ENCODE measurements at places on chromosomes 16 and 17. TPM values are rescaled to one million over a fixed set of nuclear protein-coding genes. Genes with fewer than 3 reads are reported as not detected.

DNA sequence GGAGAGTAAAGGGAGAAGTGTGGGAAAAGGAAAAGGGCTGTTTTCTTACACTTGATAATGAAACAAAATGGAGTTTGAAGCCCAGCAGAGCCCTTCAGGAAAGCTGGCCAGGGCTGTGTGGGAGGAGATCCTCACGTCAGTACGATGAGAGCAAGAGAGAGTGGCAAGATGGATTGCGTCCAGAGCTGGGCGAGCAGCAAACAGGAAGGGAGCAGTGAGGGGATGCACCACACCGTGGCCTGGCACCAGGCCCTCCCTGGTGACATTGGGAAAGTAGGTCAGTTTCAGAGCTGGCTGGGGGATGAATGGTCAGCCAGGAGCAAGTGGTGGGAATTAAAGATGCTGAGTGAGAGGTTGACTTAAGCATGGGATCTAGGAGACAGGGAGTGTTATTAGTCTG lies 273.6 kb downstream of the GRIN2A start:
- H3K27ac ChIP-seq = no peak overlapping the region
- DNase-seq = no peak
- no peaks in the 10 kb centered on the region for H3K27me3 ChIP-seq
- H3K36me3 ChIP-seq = no peaks in the 10 kb centered on the region
- H3K4me3 ChIP-seq = no peak overlapping the region
- no peaks in the 10 kb centered on the region for H3K4me1 ChIP-seq

GRCh38 chr17:38605841-38606645 lies at the start of gene SRCIN1:
Gene SRCIN1, minus strand, starts transcription at chr17:38605952. Its CDS starts 247 bp downstream, at chr17:38605705.
- peaks cover 58% of the 10 kb centered on the region for H3K4me1 ChIP-seq
- no peaks in the 10 kb centered on the region for H3K27me3 ChIP-seq
- DNase-seq = peak; percentile 92
- peak within 1 kb of the TSS; percentile 83 for H3K27ac ChIP-seq
- no peaks in the 10 kb centered on the region for H3K36me3 ChIP-seq
- peak within 1 kb of the TSS; percentile 60 for H3K4me3 ChIP-seq

GRCh38 chr17:15422392-15422965 lies 44.9 kb downstream of the CDRT4 start:
- no peak for DNase-seq
- no peaks in the 10 kb centered on the region for H3K4me1 ChIP-seq
- no peak overlapping the region for H3K4me3 ChIP-seq
- no peak overlapping the region for H3K27ac ChIP-seq
- no peaks in the 10 kb centered on the region for H3K27me3 ChIP-seq

- H3K4me1 ChIP-seq = peaks cover 6% of the 10 kb centered on the region
- peak overlapping the region; percentile 33 for H3K4me3 ChIP-seq
- no peaks in the 10 kb centered on the region for H3K36me3 ChIP-seq
- peaks cover 10% of the 10 kb centered on the region for H3K27me3 ChIP-seq
- no peak overlapping the region for H3K27ac ChIP-seq
Measured at GRCh38 chr16:22814711-22815105, 746 bp downstream of the HS3ST2 start.

- peak overlapping the region; percentile 84 for H3K27ac ChIP-seq
- H3K4me3 ChIP-seq = no peak overlapping the region
Measured at GRCh38 chr16:74448990-74449389, 27.7 kb upstream of the CLEC18B start.

- no peak overlapping the region for H3K27ac ChIP-seq
- H3K4me1 ChIP-seq = peaks cover 15% of the 10 kb centered on the region
- no peaks in the 10 kb centered on the region for H3K36me3 ChIP-seq
- no peak for DNase-seq
- no peak overlapping the region for H3K4me3 ChIP-seq
Measured at GRCh38 chr16:50257876-50258275, 8.5 kb upstream of the ADCY7 start.

OSGIN1 gene
- polyA plus RNA-seq = 4.8 TPM

TEX14 gene
- polyA plus RNA-seq = 0.02 TPM

All from SK-N-SH (cell line).